ENCODE measurements at places on chromosomes 16 and 17.

- DNase-seq = no peak
These were observed 69.2 kb downstream of the PRKCB start for GRCh38 chr16:23905027-23905426.

GRCh38 chr17:46736100-46736499 lies 82.4 kb downstream of the WNT3 start:
- DNase-seq = peak; percentile 42

DNA sequence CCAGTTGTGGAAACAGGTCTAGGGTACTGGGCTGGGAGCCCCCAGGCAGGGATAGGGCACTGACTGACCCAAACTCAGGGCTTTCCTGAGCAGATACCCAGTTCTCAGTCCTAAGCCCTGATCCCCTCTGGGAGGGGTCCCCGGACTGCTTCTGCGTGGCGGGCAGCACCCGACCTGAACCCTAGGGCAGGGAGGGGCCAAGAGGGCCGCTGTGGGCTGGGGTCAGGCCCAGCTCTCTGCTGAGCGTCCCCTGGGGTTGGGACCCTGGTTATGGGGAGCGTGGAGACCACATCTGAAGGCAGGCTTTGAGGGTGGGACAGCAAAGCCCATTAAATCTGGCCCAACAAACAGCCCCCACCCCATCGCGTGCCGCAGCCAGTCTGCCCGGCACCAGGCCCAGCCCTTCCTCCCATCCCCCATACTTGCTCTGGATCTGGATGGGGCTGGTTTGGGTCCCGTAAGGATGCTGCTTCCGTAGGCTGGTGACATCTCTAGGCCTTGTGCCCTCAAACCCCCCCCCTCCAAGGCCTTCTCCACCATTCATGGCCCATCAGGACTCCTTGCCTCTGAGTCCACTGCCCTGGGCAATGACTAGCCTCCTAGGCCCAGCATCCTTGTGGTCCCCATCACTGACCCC lies 691 bp upstream of the FAM83G start:
- no peak for DNase-seq

DNA sequence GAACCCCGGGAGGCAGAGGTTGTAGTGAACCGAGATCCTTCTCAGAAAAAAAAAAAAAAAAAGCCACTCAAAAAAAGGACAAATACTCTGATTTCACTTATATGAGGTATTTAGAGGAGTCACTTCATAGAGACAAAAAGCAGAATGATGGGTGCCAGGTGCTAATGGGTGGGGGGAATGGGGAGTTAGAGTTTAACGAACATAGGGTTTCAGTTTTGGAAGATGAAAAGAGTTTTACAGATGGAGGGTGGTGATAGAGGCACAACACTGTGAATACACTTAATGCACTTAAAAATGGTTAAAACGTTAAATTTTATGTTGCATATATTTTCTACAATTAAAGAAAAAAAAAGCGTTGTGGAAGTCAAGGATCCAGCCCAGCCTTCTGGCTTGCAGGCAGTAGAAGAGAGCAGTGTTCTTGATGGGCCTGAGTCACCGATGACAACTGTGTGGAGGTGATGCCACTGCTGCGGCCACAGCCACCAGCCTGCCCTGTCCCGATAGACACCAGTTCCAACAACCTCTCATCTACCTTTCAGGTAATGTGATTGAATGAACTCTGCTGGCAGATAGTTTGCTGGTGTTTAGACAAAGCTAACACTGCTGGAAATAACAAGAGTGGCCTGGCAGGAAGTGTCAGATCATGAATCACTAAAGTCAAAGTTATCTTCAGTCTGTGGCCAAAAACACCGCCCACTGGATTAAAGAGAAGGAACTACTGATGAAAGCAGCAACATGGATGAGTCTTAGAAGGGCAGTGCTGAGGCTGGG lies 49.9 kb upstream of the COX10 start:
- DNase-seq = no peak

GRCh38 chr17:48394821-48395220 lies 35.2 kb downstream of the SKAP1 start:
- DNase-seq = no peak

GRCh38 chr16:405548-406506 lies 4.1 kb downstream of the DECR2 start:
- no peak for DNase-seq

- no peak for DNase-seq
These were observed 50.3 kb upstream of the TBX2 start for GRCh38 chr17:61349350-61349749.

- no peak for DNase-seq
These were observed 231.6 kb upstream of the CDH5 start for GRCh38 chr16:66134875-66135274.

DNA sequence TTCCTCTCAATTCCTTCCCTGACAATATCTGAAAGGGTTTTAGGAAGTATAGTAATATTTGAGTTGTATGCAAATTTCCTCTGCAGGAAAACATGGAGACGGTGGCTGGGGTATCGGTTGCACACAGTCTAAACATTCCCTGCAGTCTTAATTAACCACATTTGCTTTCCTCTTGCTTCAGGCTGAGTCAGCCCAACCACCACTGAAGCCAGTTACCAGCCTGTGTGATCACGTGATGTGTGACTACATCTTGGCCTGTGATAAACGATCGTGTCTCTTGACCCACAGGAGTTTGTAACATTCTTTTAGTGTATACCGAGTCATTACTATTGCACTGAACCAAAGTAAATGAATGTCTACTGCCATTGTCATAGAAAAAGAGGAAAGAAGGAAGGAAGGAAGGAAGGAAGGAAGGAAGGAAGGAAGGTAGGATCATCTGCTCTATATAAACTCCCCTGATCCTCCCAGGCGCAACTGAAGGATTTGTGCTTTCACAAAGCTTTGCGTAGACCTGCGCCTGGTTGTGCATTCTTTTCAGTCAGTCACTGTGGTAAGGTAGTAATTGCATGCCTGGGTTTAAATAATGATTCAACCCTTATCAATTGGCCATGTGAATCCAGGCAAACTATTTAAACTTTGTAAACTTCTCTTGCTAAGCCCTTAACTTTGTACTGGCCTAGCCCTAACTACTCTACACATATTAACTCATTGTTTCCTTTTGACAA lies 280.6 kb upstream of the SALL1 start:
- DNase-seq = no peak

DNA sequence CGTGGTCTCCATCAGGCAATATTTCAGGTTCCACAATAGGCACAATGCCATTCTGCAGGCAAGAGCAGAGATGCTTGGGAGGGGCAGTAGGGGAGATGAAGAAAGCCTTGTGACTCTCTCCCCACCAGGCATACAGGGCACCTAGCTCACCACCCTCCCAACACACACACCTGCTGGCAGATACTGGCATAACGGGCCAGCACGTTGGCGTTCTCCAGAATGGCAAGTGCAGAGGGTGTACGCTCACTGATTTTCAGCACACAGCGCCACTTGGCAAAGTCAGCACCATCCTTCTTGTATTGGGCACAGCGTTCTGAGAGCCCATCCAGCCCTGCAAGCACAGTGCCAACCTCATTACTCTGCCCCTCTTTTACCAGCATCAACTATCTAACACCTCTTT lies 2.2 kb downstream of the ALDOC start:
- no peak for DNase-seq

DNA sequence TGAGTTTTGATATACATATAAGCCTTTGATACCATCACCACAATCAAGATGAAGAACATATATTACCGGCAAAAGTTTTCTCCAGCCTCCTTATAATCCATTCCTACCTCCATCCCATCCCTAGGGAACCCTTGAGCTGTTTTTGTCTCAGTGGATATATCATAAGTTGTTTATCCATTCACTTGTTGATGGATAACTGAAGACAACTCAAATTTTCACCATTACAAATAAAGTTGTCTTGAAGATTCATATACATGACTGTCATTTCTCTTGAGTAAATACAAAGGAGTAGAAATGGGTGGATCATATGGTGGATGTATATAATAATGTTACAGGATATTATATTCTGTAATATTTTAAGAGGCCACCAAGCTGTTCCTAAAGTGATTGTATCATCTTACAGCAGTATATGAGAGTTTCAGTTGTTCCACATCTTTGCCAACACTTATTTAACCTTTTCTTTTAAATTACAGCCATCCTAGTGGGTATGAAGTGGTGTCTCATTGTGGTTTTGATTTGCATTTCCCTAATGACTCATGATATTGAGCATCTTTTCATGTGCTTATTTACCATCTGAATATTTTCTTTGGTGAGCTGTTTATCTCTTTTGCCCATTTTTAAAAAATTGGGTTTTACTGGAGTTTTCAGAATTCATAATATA lies 17.4 kb downstream of the NF1 start:
- DNase-seq = no peak

DNA sequence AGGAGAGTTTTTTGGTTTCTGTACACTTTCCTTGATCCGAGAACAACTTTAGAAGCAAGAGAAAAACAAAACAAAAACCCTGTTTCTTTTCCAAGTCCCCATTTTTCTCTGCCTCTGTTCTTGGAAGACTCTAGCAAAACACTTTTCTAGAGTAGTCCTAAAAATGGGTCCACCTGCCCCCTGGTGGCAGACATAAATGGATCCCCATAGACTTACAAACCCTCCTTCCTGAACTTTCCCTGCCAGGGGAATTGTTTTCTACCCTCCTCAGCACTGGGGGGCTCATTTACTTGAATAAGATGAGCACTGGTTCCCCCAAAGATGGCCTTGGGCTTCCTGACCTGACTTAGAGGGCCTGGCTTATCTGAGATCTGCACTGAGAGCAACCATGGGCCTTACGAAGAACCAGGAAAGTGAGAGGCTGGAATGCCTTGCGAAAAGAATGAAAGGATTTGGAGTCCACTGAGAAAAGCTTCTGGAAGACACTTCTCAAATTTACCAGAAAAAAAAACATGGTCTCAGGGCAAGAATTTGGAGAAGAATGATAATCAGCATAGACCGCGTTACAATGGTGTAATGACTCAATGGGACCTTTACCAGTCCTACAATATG lies 48.0 kb upstream of the CDYL2 start:
- DNase-seq = no peak

GRCh38 chr17:13078591-13079385 lies 61.0 kb upstream of the ELAC2 start:
- DNase-seq = no peak

GRCh38 chr16:64590513-64590912 lies 531.4 kb downstream of the CDH11 start:
- no peak for DNase-seq

DNA sequence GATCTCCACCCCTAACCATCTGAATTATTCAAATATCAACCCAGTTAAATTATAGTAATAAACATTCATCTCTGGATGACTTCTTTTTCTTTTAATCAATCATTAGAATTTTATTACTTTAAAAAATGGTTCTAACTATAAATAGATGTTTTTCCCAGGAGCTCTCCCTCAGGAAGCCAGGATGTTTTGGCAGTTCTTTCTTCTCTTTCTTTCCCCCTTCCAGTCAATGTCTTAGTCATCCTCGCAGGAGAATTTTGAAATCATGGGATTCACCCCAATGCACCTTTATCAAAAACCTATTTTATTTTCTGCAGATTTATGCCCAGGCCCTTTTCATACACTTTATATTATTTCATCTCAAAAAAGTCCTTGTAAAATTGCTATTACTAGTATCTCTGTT lies 711.6 kb downstream of the CDH11 start:
- DNase-seq = no peak

GRCh38 chr17:46818929-46819859 lies 702 bp upstream of the WNT3 start:
- no peak for DNase-seq

- no peak for DNase-seq
These were observed 1.6 kb upstream of the ACSF2 start for GRCh38 chr17:50424246-50424995.

DNA sequence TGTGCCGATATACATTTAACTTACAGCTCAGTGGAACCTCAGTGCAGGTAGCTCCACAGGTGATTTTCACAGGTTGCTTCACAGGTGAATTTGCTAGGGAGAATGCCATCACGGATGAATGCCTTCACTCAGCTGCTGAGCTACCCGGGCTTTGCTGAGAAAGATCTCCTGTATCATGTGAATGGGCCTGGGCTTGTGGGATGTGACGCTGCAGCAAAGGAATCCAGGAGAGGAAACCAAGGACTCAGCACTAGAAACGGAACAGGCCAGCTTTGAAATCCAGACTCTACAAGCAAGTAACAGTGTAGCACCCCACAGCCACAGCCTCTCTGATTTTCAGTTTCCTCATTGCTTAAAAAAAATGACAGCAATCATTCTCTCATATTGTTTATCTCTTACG lies 271.4 kb upstream of the MAF start:
- no peak for DNase-seq

GRCh38 chr17:36024106-36024869 lies 6.5 kb upstream of the CCL23 start:
- DNase-seq = no peak

GRCh38 chr16:47943235-47943634 lies 212.6 kb downstream of the ABCC12 start:
- DNase-seq = no peak

DNA sequence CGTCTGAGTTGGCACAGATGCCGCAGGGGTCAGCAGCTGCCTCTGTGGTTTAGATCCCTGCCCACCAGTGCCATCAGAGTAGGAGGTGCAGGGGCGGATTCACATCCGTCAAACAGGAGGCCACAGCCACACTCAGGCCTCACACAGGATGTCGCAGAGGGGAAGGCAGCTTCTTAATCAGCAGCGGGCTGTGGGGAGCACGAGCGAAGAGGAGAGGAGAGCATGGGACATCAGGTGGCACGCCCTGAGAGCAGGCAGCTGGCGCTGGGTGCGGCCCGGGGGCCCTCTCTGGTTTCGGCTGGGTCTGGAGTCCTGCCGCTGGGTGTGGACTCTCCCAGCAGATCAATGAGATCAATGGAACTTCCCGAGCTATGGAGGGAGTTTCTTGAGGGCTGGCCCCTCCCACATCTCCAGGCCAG lies 9.6 kb downstream of the LLGL2 start:
- DNase-seq = no peak

DNA sequence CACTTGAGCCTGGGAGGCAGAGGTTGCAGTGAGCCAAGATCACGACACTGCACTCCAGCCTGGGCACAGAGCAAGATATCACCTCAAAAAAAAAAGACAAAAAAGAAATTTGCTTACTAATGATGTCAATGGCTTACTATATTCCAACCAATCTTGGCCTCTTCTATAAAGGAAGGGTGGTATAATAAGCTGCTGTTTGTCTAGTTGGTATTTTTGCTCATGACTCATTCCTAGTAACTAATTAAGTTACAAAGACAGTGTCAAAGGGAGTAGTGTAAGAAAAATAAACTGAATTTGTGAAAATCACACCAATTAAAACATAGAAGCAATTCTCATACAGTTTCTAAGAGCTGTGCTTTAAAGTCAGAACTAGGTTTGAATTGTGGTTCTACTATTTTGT lies 82.5 kb downstream of the NLK start:
- no peak for DNase-seq

GRCh38 chr17:48247038-48247437 lies 139.5 kb downstream of the SNX11 start:
- DNase-seq = no peak

DNA sequence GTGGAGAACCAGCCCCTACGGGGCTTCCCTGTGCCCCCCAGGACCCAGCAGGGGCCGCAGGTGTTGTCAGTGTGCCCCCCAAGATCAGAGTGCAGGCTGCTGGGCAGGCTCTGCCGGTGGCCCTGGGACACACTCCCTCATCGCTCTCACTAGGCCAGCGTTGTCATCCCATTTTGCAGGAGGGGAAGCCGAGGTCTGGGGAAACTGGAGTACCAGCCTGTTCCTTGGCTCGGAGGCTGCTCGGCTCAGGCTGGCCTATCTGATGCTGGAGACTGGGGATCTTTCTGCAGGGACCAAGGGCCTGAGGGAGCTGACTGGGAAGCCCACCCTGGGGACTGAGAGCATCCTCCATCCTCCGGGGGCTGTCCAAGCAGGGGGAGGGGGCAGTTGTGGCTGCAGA lies 74.2 kb upstream of the CBX4 start:
- DNase-seq = no peak

GRCh38 chr17:78706271-78706915 lies 75.7 kb downstream of the CYTH1 start:
- DNase-seq = no peak

- DNase-seq = no peak
These were observed 6.2 kb downstream of the C16orf89 start for GRCh38 chr16:5059386-5060072.
